ENCODE measurements at places on chromosomes 16 and 17.

GRCh38 chr17:31116167-31116566 is 21.4 kb downstream of the NF1 start:
- DNase-seq = no peak

DNA sequence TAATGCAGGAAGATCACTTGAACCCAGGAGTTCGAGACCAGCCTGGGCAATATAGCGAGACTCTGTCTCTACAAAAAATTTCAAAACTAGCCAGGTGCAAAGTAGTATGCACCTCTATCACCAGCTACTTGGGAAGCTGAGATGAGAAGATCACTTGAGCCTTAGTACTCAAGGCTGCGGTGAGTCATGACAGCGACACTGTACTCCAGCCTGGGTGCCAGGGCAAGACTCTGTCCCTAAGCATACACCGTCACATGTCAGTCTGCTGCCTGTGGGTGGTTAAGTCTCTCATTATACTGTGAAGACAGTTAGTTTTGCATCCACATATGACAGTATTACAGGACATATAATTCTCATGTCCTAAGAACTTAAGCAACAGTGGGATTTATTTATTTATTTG is 21.8 kb downstream of the NMRAL1 start:
- DNase-seq = no peak

- DNase-seq = no peak
Observed at GRCh38 chr16:89056592-89056991, 37.1 kb upstream of the ACSF3 start.

- DNase-seq = no peak
Observed at GRCh38 chr17:6139447-6139832, 69.3 kb downstream of the WSCD1 start.
